ENCODE measurements at places on chromosomes 1 and 21.

DNA sequence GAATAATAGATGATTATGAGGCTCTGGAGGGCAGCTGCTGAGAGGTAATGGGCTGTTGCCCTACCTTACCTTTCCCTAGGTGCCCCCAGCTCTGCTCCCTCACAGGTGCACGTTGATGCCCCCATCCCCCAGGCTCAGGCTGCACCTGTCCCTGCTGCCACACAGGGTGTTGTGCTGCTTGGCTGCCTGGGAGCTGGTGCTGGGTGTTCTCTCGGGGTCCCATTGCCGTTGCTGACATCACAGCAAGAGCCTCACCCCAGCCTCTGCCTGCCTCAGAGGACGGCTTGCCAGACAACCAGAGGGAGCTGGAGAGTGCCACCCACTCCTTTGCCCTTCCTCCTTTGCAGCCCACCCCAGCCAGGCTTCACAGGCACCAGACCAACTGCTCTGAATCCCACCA, 31.4 kb upstream of the DMBX1 start:
- no peak for DNase-seq

DNA sequence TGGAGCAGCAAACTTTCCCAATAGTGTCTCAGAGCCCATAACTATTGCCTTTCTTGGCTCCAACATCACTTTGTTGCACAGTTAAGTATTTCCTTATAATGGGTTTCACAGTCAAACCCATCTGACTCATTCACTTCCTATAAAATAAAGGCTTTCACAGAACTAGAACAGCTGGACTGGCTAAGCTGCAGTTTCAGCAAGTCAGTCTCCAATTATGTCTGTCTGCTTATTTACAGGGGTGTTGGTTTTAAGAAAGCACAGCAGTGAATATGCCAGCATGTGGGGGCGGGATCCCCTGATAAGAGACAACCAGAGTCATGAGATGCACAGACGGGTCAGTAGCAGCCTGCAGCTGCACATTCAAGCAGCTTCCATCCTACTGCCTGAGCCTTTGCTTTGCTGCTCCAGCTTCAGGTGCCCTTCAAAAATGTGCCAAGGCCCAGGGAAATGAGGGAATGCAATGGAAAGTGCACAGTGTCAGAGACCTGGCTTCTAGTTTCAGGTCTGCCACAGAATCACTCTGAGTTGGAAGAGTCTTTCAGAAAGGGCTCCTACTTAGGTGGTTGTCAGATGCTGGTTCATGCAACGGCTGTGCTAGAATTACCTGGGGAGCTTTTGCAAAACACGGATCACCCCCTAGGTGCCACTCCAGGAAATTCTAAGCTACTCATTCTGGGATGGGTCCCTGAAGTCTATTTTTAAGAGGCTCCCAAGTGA, 24.8 kb downstream of the RNF19B start:
- DNase-seq, result no peak

DNA sequence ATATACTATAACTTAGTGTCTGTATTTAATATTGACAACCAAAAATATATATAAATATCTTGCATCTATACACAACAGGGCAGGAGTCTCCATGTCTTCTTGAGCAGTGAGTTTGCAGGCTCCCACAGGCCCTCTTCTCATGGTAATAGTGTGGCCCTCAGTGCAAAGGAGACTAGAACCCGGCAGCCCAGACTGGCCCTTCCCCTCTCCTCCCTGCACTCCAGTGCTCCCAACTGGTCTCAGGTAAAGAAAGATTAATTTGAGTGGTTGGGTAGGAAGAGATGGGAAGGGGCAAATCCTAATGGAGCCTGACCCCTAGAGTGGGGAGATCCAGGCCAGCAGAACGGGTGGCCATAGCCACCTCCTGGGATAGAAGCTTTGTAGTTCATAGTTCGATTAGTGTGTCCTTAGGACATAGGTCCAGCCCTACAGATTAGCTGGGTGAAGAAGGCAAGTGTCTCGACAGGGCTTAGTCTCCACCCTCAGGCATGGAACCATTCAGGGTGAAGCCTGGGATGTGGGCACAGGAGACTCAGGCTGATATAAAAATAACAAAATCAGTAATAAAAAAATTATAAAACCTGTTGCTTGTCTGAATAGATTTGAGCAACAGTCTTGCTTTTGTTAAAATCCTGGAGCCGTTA, 32.3 kb downstream of the SLC2A1 start:
- DNase-seq, result no peak

- DNase-seq, result no peak
Measured at GRCh38 chr1:48215889-48216288, 6.6 kb upstream of the SLC5A9 start.

DNA sequence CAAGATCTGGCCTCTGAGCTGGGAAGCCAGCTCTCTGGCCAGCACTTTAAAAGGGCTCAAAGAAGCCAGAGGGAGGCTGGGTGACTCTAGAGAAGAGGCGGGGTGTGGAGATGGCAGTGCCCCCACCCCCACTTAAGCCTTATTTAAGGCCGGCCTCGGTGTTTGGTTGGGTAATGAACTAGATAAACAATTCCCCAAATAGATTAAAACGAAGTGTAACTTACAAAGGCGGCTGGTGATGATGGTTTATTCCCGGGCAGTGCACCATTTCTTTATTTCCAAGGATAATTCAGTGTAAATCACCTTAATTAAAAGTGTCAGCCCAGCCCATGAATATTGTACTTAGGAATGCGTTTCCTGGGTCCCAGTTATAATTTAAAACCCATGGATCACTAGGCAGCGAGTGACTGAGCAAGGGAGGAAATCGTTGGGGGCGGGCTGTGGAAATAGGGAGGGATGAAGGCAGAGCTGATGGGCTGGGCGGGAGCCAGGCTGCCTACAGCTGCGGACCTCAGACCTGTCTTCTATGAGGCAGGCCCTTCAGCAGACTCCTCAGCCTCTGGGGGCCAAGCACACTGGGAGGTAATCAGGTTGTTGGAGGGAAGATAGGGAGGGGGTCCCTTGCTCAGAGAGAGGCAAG, 54.9 kb downstream of the TMEM53 start:
- no peak for DNase-seq

DNA sequence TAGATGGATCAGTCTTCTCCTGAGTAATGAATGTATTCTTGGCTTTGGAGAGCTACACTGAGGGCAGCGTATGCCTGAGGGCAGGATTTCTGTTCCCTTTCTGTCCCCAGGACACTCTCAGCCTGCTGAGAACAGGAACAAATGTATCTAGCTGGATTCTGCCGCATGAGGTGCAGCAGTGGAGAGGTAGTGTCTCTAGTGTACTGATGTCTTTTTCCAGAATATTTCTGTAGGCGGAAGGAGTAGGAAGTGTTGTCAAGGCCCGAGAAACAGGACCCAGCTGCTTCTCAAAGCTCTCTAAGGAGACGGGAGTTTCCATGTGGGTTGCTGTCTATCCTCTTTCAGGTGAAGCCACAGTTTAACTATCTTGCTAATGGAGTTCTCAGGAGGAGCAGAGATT, 65.5 kb downstream of the MT1HL1 start:
- no peak for DNase-seq
